ENCODE measurements at places on chromosomes 13 and 19.

DNA sequence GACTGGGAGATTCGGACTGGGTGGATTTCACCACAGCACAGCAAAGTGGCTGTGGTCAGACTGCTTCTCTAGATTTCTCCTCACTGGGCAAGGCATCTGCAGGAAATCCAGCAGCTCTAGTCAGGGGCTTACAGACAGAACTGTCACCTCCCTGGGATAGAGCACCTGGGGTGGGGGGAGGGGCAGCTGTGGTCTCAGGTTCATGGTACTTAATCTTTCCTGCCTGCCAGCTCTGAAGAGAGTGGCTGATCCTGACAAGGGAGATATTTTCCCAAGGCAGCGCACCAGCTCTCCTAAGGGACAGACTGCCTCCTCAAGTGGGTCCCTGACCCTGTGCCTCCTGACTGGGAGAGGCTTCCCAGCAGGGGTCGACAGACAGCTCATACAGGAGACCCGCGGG is 212.8 kb upstream of the KLF12 start:
- DNase-seq: no peak

GRCh38 chr19:54279406-54279962 is 1.4 kb downstream of the LILRB2 start:
- no peak for DNase-seq

DNA sequence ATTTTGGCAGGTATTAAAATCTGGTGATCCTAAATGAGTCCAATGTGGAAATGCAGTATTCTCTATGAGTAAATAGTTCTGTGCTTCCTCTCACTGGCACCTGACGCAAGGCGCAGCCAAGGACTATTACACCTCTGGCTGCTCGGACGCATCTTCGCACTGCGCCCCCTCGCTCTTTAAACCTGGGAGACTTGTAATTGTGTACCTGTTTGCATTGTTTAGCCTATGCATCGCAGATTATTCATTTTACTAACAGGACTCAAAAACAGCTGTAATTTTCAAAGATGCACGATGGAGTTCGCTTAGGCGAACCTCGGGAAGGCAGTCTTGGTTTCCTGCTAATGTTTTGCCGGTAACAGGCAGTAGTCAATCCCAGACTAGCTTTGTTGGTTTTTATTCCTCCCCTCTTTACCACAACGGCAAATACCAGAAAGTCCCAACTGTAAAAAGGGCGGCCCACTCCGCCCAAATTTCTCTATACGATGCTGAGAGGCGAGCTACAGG is 113.2 kb downstream of the KCNRG start:
- no peak for DNase-seq

DNA sequence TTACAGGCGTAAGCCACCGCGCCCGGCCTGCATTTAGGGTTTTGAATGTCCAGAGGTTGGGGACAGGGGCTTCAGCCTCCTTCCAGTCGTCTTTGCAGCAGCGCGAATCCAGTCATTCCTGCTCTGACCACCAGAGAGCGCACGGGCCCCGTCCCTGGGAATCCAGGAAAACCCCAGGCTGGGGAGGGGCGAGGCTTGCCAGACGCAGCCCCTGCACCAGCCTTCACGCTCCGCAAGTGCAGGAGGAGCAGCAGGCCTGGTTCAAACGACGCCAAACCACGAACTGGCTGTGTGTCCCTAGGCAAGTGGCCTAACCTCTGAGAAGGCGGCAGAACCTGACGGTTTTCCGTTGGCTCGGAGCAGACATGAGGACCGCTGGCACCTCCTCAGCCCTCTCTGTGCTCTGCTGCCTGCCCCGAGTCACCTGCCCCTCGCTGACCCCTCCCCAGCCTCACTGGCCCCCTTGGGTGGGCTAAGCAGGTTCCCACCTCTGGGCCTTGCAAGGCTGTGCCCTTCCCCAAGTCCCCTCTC is 2.0 kb upstream of the RNF126 start:
- DNase-seq: peak; percentile 61

- DNase-seq: peak; percentile 13
Observed at GRCh38 chr13:107466326-107467099, 748.8 kb downstream of the LIG4 start.
